ENCODE measurements at places on chromosomes 2 and 18.
A peak's percentile ranks its signal among the peaks of the same experiment; 100 is the strongest.

DNA sequence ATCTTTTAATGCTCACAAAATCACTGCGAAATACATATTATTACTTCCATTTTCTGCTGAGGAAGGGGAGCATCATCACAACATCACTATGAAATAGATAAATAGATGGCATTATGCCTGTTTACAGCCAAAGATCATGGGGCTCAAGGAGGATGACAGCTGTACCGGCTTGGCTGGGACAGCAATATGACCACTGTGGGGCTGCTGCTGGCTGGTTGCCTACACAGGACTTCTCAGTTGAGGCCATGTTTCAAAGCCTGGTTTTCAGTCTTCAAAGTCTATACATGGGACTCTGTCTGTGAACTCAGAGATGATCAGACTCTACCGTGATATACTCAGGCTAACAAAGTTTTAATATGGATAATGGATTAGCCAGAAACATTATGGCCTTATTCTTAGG is 58.7 kb downstream of the SPATS2L start:
- DNase-seq, result no peak

DNA sequence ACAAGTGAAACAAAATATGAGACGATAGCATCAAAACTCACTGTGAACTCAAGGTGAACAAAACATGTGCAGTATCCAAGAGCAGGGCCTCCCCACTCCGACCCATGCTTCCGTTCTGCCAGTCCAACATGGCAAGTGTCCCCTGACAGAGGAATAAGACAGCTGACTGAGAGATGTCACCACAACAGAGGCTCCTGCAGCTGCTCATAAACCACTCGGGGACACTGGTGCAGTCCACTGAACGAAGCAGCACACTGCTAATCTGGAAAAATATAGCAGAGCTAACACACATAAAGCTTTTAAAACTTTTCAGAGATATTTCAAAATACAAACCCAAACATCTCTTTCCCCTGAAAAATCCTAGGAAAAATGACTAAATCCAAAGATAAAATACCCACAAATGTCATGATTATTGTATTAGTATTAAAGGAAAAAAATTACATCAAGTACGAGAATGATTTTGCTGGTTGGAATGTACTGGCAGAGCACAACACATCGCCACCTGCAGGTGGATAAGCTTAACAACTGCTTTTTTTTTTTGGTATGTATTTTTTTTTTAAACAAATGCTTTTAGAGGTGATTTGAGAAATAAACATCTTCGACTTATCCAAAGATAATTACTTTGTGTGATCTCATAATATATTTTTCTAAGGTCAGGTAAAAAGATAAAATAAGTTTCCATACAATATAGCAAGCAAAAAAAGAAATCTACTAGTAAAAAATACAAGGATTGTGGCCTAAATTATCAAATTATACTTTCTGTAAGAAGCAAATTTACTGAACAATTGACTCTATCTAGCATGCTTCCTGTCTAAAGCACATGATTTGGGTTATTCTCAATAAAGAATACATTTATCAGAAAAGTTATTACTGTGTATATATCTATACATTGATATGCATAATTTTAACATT is 18.6 kb downstream of the THADA start:
- no peak for DNase-seq

- no peak for DNase-seq
Measured at GRCh38 chr2:1886405-1886992, 142.2 kb upstream of the PXDN start.

DNA sequence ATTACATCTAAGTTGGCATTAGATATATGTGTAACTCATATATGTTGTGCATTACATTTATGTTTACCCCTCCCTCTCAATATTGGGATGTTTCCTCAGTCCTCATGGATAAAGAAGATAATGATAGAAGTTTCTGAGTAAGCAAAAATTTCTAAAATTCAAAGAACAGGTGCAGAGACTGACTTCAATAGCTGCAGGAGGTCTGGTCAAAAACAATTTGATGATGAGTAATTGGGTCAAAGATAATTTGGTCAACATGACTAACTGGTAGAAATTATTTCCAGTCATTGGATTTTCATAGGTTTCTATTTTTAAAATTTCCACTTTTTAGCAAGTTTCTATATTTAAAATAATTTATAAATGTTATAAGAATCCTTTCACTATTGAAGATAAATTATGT is 1130.9 kb upstream of the SLC39A10 start:
- DNase-seq, result no peak

DNA sequence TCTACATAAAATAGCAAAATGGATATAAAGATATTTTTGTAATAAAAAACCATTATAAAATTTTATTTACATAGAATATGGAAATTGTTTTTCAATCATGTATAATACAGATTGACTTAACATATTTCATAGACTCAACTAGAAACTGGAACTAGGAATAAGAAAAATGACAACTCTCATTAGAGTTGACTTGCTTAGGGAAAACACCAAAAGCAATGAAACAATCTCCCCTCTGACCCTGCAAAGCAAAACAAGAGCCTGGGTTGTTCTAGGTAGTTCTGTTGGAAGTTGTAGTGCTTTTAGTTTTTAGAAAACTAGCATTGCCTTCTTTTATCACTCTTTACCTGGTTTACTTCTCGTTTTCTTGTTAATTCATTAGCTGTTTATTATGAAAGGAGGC is 32.2 kb upstream of the MTIF2 start:
- no peak for DNase-seq

DNA sequence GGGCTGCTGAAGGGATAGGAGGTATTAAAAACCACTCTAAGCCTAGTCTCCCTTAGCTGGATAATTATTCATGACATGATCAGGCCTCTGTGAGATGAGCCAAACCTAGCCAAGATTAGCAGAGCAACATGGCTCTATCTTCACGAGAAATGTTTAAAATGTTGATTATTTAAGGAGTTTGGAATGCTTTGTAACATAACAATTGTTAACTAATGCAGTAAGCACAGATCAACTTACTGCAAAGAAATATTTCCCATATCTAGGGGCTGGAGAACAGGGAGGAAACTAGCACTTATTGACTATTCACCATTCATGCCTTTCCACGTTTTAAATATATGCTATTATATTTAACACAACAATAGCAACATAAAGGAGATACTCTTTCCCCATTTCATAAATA is 833.7 kb upstream of the CHAC2 start:
- no peak for DNase-seq

DNA sequence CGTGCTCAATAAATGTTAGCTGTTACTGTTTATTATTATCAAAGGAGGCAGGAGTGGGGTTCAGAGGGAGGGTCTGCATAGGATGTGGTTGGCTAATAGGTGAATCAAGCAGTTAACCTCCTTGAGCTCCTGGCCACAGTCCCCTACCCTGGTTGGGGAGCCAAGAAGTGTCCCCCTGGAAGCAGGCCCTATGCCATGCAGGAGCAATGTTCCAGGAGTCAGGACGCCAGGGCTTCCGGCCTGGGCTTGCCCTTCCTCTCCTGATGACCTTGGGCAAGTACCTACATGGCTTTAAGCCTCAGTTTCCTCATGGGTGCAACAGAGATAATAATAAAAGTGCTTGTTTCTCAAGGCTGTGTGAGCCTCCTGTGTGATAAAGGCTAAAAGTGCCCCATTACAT is 84.9 kb downstream of the DYSF start:
- no peak for DNase-seq

DNA sequence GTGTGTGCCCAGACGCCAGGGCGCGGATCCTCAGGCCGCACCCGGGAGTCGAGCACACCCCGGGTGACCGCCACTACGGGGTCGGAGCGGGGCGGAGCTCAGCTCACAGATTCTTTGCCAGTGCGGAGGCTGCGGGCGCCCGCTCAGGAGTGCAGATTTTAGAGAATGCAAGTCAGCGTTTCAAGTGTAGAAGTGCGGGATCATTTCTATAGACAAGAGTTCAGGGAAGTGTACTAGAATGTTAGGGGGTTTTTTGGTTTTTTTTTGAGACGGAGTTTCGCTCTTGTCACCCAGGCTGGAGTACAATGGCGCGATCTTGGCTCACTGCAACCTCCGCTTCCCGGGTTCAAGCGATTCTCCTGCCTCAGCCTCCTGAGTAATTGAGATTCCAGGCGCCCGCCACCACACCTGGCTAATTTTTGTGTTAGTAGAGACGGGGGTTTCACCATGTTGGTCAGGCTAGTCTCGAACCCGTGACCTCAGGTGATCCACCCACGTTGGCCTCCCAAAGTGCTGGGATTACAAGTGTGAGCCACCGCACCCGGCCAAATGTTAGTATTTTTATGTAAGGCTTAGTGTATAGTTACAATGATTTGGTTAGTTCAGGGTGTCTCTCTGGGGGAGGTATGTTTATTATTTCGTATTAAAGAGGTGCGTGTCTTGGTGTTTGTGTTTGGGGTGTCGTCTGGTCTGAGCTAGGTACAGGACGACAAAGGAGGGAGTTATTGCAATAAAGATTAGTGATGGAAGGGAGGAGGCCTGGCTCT is 619 bp upstream of the FAM168B start:
- peak; percentile 17 for DNase-seq

DNA sequence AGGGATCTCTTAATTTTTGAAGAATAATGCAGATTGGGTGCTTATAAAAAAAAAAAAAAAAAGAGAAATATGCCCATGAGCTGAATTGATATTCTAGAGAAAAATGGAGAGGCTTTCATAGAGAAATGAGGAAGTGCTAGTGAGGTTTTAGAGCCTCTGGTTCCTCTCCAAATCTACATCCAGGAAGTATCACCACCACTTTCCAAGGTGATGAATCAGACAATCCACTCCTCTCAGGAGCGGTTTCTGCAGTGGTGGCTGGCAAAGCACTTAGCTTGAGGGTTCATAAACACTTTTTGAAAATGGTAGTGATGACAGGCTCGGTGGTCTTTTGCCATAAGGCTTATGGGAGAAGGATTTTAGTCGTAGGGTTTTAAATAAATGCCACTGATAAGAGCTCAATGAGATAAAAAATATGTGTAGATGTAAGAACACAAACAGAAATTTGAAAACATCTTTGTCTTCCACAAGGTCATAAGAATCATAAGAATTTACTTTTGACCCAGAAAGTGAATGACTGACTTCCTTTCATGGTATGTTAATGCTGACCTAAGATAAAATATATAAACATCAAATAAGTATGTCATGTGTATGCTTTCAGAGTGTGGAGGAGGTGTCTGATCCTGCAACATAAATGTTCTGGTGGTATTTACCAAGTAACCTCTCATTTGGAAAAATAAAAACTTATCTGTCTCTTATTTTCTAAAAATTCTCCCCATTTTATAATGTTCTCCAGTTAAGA is 42.1 kb upstream of the DSG1 start:
- no peak for DNase-seq

DNA sequence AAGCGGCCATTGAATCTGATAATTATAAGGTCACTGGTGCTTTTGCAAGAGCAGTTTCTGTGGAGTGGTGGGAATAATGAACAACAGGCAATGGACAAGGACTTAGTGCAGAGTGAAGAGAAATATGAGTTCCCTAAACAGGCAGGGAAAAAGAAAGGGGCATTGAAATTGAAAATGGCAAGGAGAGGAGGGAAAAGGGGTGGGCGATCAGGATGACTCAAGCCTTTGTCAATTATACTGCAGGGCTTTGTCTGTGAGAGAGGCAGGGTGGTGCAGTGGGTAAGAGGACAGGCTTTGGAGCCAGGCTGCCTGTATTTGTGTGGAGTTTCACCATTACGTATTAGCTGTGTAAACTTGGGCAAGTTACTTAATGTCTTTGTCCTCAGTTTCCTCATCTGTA is 29.5 kb upstream of the PAIP2B start:
- DNase-seq, result no peak

DNA sequence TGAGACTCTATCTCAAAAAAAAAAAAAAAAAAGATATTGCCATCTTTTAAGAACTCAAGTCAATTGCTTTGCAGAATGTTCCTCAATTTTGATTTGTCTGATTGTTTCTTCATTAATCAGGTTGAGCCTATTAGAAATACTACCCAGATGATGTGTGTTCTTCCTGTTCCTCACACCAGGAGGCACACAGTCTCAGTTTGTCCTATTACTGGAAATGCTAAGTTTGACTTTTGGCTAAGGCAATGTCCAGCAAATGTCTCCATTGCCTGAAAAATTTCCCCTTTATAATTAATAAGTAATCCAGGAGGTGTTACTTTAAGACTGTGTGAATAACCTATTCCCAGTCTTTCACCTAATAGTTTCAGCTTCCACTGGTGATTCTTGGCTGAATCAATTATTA is 28.4 kb downstream of the BOLA3 start:
- no peak for DNase-seq

Data from thoracic aorta (tissue), 2 donors.